ENCODE measurements at places on chromosomes 12 and 14.

DNA sequence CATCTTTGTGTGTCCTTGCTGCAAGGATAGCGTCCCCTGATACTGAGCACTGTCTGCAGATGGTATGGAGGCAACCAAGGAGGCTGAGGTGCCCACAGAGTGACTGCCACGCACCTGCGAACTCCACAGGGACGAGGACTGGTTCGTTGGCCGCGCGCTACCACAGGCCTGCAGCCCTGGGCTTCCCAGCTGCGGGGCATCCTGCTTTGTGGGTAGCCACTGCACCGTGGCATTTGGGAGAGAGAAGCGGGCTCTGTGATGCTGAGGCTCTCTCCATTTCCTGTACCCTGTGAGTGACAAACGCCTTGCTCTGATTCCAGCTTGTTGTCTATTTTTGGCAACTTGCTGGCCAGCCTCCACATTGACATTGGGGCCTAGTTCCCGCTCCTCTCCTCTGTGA, 76.3 kb downstream of the SLC15A4 start:
- DNase-seq = no peak

DNA sequence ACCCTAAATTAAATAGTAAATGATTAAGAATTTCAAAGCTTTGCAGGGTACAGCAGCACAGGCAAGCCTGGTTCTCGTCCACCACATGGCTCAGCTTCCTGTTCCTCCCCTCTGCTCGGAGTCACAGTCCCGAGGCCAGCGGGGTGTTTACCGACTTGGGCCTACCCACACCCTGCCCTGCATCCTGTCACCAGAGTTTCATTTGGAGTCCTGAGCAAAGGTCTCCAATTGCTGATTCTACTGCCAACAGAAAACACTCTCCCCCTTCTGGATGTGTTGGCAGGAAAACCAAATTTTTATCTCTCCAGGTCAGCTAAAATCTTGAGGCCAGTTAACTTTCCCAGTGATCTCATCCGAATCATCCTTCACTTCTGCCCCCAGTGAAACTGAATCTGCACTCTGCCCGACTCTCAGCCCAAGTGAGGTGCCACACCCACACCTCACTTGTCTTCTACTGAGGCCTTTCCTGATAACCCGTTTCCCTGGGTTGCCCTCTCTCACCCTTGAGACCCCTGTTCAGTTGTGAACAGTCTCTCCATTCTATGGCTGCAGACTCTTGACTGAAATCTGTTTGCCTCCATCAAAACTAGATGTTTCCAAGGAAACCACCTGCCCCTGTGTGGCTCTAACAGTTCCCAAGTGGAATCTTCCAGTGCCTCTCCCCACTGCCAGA, 71.2 kb downstream of the VCPKMT start:
- DNase-seq = peak; percentile 70

DNA sequence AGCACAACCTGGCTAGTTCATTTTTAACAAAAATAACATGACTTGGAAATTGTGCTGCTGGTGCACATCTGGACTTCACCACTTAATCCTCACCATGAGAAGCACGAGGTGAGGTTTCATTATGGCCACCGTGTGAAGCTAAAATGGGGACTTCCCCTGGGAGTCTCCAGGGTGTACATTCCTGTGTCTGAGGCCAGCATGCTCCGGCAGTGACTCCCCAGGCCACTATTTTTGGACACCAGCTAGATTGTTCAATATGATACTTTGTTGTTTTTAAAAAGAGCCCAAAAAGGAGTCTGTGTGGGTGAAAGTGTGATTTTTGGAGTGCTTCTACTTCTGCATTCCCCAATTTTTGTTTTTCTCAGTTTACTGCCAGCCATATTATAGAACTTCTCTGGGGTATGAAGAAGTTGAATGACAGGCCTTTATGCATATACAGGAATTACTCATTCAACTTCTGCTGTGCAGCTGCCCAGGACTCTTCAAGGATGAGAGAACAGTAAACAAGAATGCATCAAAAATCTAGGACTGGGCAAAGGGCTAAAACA, 16.9 kb upstream of the AICDA start:
- no peak for DNase-seq

- no peak for DNase-seq
These were observed 22.9 kb upstream of the LTBP2 start for GRCh38 chr14:74634964-74635363.

DNA sequence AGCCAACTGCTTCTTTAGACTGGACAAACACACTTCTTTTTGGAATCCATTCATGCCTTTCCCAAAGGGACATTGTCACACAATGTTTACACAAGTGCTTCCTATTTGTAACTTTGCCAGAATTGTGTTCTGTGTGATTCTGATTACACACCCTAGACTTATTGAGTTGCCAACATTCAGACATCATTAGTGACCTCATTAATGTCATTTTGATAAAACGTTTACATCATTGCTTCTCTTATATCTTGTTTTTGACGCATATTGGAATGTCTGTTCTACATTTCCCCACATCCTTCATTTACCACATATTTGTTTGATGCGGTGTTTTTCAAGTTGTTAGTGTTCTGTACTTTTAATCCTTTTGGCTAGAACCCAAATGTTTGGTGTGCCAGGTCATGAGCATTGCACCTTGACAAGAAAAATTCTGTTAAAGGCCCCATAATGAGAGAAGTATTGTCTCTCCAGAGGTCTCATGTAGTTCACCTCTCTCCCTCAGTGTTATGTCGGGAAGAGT, 305.5 kb downstream of the AEBP2 start:
- DNase-seq = no peak

DNA sequence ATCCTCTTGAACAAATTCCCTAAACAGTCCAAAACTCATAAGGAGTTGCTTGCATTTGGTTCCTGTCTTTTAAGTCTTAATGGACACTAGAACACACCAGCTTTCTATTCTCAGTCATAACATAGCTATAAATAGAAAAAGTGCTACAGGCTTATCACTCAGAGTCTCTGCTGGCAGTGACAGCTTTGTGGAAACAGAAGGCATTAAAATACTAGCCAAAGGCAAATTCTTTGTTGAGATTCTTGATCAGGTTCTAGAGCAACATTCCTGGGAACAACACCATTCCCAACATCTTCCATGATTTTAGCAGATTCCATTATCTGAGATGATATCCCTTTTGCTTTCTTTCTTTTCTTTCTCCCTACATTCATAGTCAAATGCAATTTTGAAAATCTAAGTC, 207.7 kb upstream of the PLEKHG7 start:
- DNase-seq = no peak

DNA sequence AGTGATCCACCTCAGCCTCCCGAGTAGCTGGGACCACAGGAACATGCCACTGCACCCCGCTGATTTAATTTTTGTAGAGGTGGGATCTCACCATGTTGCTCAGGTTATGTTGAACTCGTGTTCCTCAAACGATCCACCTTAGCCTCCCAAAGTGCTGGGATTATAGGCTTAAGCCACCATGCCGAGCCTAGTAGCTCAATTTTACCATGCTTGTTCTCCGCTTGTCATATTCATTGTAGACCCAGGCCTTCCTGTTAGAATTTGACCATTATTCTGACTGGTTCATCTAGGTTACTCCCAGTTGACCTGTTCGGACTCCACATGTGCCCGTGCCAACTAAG, 24.7 kb downstream of the TMBIM6 start:
- no peak for DNase-seq

- peak; percentile 93 for DNase-seq
These were observed 9.5 kb downstream of the SHMT2 start for GRCh38 chr12:57238854-57239554.

GRCh38 chr12:69932154-69932553, 107.1 kb downstream of the MYRFL start:
- no peak for DNase-seq

DNA sequence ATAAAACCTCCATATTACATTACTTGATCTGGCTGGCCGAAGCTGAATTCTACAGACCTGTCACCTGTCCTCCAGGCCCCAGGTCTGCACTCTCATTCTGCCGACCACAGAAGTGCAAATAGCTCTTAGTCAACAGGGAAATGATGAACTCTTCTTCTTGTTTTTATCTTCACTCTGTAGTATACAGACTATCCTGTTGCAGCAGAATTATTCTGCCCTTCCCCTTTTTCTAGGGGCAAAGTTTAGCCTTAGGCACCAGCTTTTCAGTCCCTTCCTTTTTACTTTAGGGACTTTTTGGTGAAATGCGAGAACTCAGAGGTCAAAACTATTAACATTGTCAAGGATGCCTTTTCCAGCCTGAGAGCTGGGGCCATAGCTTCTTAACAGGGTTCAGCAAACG, 229.6 kb upstream of the EGLN3 start:
- no peak for DNase-seq

GRCh38 chr12:79706156-79706555, 15.4 kb upstream of the PAWR start:
- DNase-seq = no peak

- no peak for DNase-seq
These were observed 31.5 kb upstream of the LIMA1 start for GRCh38 chr12:50314636-50315312.

- DNase-seq = no peak
These were observed 3.0 kb upstream of the CISTR start for GRCh38 chr12:53754633-53755264.

DNA sequence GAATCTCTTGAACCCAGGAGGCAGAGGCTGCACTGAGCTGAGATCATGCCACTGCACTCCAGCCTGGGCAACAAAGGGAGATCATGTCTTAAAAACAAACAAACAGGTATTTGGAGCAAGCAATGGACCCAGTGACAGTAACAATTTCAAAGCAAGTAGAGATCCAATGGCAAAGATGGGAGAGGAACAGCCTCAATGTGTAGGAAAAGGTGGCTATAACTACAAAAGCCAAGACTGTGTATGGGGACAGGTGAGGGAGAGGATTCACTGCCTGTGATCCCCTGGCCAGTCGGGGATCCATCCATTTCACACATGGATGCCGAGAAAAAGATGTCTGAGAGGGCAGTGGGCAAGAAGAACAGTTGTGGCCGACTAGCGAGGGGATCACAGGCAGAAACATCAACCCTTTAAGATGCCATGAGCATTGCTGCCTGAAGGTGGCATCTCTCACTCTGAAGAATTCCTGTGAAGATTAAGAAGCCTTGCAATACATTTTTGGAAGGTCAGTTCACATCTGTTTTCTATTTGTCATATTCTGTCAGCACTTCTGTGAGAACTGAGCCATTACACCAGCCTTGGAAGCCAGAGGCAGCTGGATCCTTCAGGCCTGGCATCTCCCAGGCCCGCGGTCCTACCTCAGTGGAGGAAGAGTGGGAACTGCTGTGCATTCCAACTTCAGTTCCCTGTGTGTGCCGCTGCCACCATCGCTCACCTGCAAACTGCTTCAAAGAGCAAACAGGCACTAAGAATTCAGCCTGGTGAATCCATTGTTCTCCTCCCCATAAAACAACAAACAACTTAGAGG, 54.5 kb upstream of the FRS2 start:
- DNase-seq = no peak

- no peak for DNase-seq
These were observed 101.6 kb downstream of the DAD1 start for GRCh38 chr14:22487401-22487800.

GRCh38 chr14:24051176-24051788, 527 bp upstream of the CARMIL3 start:
- DNase-seq = no peak

GRCh38 chr14:24699052-24699451, 65.1 kb upstream of the GZMB start:
- no peak for DNase-seq

- no peak for DNase-seq
These were observed 103.3 kb upstream of the PMCH start for GRCh38 chr12:102300824-102301461.

GRCh38 chr14:24690492-24690891, 56.5 kb upstream of the GZMB start:
- DNase-seq = no peak

Data from stimulated activated CD4-positive, alpha-beta T cell treated with anti-CD3 and anti-CD28 coated beads, Interleukin-2, amount 100 ng/mL, for 24 hours (primary cell).